H1 (cell line): ENCODE measurements at places on chromosomes 7 and 10. TPM values are rescaled to one million over a fixed set of nuclear protein-coding genes. Genes with fewer than 3 reads are reported as not detected.

UPP1 gene
- 37.5 and 40.7 TPM in 2 replicates for total RNA-seq

DNA sequence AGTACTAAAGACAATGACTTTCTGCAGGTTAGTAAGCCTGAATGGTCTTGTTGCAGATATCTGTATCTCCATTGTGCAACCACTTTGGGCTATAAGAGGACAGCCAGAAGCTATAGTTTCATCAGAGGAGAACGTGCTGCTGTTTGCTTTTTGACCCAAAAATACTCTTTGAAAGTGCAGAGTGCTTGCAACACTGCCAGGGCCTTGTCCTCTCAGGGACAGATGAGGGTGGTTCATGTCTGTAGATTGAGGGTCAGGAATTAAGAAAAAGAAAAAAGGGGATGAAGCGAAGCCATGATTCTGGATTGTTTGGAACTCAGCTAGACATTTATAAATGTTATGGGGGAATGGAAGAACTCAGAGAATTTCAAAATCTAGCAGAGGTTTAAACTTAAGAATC, 212.5 kb downstream of the SEC23IP start:
- H3K4me3 ChIP-seq: no peak overlapping the region
- no peak for DNase-seq
- no peaks in the 10 kb centered on the region for H3K27me3 ChIP-seq
- H3K4me1 ChIP-seq: no peaks in the 10 kb centered on the region
- no peak overlapping the region for H3K27ac ChIP-seq

DNA sequence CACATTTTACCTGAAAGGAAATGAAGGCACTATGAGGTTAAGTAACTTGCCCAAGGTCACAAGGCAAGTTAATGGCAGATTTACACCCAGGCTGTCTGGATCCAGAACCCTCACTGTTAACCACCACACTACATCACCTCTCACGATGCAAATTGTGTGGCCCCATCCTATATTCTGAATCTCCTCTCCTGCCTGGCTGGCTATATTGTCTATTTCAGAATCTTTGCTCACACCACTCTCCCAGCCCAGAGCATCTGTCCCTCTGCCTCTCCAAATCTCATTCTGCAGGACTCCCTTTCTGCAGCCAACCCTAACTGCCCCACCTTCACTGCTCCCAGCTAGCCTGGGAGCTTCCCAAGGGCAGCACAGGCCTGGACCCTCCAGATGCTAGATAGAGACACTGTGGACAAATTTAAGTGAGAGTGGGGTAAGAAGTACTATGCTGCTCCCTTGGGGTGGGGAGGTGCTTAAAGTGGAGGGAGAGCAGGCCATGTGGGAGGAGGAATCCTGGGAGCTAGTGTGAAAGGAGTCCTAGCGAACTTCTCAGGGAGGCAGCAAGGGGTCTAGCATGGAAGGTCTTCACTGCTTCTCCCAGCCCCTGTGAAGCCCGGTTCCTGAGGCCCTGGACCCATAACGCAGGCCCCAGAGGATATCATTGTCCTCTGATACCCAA, 786 bp downstream of the CUEDC2 start:
- peaks cover 18% of the 10 kb centered on the region for H3K4me1 ChIP-seq
- peaks cover 35% of the 10 kb centered on the region for H3K27me3 ChIP-seq
- no peak for DNase-seq
- H3K4me3 ChIP-seq: peak overlapping the region; percentile 66

DNA sequence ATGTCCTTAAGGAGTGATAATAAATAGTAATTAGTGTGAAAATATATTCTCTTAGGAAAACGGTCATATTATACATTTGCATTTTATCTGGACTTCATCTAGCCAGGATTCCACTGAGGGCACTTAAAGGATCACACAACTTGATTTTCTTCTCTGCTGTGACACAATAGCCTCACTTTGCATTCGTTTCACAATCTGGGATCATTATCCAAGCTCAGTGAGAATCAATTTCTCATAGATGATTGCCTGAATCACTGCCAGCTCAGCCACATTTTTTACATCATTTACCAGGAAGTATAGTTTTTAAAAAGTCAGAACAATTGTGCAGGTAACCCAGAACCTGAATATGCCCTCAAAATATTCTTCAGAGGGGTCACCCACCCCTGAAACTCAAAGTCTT, 68.9 kb downstream of the PTPRZ1 start:
- no peak for DNase-seq
- no peak overlapping the region for H3K4me3 ChIP-seq
- no peaks in the 10 kb centered on the region for H3K36me3 ChIP-seq
- H3K27me3 ChIP-seq: no peaks in the 10 kb centered on the region
- H3K27ac ChIP-seq: no peak overlapping the region

DNA sequence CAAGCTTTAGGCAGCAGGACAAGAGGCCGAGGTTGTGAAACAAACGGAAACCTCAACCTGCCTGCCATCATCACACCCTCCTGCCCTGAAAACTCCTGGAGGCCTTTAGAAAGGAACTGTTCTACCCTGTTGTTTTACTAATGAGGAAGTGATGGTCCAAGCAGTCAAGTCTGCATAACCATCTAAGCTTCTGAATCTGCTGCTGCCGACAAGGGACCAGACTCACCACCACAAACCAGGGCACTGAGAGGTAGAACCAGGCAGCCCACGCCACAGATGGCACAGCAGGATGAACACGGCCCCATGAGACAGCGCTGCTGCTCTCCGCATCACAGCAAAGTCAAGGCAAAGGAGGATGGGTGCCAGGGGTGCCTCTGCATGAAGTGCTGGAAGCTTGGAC, 209.4 kb downstream of the CELF2 start:
- no peaks in the 10 kb centered on the region for H3K27me3 ChIP-seq
- no peak for DNase-seq
- H3K4me3 ChIP-seq: no peak overlapping the region
- H3K4me1 ChIP-seq: no peaks in the 10 kb centered on the region
